ENCODE measurements at places on chromosomes 7 and 10.

GRCh38 chr10:7773845-7774801, 13.7 kb downstream of the KIN start:
- no peak for DNase-seq

DNA sequence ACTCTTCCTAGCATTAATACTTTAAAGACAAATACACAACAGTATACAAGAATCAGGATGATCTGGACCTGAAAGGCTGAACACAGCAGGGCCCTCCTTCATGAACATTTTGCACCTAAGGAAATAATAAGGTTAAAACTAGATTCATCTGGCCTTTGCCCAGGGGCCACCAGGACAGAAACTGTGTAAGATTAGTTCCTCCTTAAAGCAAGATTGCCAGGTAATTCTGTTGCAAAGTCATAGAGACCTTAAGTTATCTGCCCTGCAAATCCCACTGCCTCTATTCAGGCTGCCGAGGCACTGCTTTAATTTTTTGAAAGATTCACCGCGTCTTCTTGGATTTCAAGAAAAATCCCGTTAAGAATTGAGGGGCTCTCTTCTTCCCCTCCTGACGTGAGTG, 1.6 kb upstream of the KIAA1217 start:
- DNase-seq: no peak

GRCh38 chr10:79293841-79294581, 53.3 kb upstream of the PPIF start:
- no peak for DNase-seq

DNA sequence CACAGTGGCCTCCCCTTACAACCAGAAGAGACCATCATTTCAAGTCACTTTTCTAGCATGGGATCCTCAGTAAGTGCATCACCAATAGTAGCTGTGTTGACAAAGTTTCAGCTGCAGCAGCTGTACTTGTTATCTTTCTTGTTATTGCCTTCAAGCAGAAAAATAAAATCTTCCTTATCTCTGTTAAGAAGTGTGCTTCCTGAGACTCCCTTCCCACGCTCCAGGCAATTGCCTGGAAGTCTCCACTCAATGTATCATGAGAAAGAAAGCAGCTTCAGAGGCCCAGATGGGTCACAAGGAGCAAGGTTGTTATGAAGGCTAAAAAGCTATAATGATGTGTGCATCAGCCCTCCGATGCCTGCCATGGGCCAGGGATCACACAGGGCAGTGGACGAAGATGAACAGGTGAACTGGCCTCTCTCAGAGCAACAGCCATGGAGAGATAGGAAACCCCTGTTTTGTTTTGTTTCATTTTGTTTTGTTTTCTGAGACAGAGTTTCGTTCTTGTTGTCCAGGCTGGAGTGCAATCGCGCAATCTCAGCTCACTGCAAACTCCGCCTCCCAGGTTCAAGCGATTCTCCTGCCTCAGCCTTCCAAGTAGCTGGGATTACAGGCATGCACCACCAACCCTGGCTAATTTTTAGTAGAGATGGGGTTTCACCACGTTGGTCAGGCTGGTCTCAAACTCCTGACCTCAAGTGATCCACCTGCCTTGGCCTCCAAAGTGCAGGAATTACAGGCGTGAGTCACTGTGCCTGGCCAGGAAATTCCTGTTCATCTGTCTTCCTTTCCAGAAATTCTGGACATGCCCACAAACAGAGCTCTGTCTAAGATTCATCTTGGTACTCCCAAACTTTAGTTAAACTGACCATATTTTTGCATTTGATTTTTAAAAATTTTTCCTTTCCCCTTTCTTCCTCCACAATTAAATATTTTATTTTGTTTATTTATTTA, 340.5 kb downstream of the TNS3 start:
- DNase-seq: no peak

DNA sequence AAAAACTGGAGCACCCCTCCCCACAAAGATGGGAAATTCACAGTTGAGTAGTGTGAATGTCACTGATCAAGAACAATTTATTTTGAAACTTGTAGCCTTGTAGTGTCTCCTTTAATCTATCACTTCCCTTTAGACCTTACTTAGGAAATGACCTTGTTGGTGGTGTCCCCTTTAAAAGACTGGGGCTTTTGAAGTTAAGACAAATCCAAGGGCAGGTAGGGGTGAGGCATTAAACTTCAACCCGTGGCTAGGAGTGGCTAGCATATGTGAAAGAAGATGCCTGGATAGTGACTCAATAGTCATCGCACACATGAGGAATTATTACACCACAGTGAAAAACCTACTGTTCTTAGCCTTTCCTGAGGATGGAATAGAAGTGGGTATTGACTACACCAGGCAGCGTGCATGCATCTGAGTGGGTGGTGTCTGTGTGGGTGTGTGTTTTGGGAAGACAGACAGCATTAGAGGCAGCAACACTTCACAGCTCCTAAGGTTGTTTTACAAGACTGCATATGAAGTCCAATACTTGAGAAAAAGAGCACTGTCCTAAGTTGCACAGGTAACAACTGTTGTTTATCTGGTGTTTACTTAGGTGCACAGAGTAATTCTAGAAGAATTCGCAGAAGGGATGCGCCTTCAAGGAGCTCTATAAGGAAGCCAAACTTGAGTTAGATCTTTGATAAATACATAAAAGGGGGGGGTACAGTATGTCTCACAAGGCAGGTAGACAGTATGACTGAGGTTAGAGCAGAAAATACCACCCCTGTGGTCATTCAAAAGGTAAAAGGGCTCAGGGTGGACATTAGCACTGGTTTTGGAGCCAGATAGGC, 32.9 kb downstream of the ABLIM1 start:
- DNase-seq: no peak

GRCh38 chr10:128137877-128138276, 11.7 kb upstream of the MKI67 start:
- no peak for DNase-seq

DNA sequence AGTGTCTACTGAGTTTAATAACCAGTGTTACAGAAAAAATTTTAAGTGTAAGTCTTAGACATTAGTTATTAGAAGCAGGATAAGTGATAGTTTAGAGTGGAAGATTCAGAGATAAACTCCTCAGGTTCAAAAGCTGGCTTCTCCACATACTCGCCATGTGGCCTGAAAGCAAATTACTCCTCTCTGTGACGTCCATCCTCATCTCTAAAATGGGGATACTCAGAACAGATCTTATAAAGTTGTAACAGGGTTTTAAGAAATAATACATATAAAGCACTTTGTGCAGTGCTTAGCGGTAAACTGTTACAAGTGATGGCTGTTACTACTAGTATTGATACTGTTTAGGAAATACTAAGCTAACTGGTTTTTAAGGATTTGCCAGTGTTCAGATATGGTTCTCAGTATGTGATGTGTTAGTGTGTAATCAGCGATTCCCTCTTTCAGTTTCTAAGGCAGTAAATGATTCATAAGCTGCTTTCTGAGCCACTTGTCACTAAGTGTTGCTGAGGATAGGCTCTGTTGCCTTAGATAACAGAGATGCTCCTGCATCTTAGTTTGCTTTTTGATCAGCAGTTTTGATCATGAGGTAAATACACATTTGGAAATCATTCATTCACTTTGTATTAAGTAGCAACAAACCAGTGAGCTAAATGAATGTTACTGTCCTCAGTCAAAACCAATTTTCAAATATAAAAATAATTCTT, 58.7 kb downstream of the CYP51A1 start:
- DNase-seq: no peak

- no peak for DNase-seq
Observed at GRCh38 chr7:154767142-154767541, 235.8 kb downstream of the PAXIP1 start.

DNA sequence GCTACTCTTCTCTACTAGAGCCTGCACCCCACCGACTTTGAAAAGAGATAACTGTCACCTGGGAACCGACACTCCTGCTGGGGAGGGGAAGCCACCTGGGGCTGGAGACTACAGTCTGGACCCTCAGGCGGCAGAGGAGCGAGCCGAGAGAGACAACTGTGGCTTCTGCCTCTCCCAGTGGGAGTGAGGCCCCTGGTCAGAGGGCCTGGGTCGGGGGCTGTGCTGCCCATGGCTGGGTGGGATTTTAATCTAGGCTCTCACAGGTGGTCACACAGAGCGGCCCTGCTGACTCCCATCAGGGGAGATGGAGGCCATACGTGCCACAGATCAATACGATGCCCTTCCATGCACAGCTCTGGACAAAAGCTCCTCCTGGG, 372.1 kb downstream of the DNAJB6 start:
- no peak for DNase-seq

DNA sequence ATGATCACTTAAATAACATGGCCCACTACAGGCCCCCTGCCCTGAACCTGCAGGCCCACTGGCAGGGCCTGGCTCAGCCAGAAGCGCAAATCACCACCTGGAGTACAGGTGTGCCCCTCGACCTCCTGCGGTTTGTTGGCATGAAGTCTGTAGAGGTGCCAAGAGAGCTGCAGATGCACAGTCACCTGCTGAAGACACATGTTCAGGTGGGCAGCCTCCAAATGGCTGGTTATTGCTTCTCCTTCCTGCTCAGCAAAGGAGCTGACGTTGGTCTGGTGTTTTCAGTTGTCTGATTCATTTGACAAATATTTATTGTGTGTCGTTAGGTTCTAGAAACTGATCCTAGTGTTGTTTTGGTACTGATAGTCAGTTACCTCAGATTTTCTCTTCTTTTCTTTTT, 29.0 kb downstream of the DHTKD1 start:
- no peak for DNase-seq

- DNase-seq: no peak
Observed at GRCh38 chr10:72336259-72337038, 18.3 kb downstream of the DNAJB12 start.

DNA sequence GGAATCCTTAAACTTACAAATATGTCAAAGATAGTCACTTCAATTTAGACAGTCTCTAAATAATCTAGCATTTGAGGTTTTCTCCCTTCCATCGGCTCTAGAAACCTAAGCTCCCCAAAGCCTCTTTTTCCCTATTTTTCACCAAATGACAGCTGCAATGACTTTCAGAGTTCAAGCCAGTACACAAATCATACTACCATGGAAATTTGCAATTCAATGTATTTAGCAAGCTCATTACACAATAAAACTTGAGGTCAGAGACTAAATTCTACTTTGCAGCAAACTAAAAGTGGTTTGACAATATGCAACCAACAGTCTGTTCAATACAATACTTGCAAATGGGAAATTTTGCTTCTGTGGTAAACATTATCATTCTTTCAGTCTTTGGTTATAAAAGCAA, 80.3 kb downstream of the SKIDA1 start:
- no peak for DNase-seq

DNA sequence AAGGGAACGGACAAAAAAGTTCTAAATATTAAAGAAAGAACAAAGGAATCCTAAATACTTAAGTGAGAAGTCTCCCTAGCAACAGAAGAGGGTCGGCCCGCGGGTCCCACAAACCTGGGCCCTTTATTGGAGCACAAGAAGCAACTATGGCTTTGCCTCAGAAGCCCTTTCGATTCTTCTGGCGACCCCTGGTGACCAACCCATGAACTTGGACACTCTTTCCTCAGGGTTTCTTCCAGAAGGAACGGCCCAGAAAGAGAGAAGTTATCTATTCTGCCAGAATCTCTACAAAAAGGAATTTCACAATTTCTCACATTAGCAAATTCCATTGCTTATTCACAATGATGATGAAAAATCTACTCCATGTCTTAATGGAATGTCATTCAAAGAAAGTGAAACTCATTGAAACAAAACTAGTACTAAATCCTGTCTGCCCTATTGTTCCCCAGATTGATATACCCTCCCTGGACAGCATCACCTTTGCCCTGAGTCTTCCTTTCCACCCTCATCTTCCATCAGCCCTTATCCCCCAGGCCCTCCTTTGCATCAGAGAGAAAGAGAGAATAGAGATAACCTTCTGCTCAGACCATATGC, 43.7 kb downstream of the CPVL start:
- no peak for DNase-seq

- no peak for DNase-seq
Observed at GRCh38 chr7:64574540-64575099, 11.7 kb upstream of the ZNF680 start.
